ENCODE measurements at places on chromosomes 7 and 10.
A peak's percentile ranks its signal among the peaks of the same experiment; 100 is the strongest.

- peak; percentile 11 for DNase-seq
These were observed 5.7 kb downstream of the BLVRA start for GRCh38 chr7:43764039-43764761.

- DNase-seq: no peak
These were observed 10.9 kb upstream of the PTN start for GRCh38 chr7:137354396-137354795.

GRCh38 chr10:70622981-70623844, 20.7 kb upstream of the PRF1 start:
- DNase-seq: no peak

DNA sequence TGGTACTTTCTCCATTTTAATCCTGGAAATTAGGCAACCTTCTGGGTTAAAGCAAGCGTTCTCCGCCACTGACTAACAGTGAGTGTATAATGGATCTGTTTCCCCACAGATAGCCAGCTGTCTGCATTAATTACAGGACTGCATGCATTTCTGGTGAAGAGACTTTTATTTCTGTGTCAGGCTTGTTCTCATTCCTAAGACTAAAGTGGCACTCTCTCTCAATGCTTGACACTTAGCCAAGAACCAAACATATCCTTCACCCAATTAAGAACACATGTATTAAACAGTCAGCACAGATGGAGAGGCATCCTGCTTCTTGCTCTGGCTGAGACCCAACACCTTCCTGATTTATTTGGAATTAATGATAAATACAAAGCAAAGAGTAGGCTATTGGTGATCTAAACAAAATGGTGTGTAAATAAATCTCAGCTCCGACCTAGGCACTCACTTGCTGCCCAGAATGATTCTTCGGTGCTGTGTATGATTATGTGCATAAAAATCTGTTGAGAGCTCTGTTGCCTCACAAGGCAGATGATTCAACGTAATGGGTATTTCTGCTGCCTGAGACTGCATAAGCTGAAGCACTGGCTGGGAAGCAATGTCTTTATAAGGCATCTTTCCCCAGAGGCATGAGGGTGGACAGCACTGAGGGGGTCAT, 16.8 kb downstream of the CALU start:
- DNase-seq: no peak

- DNase-seq: no peak
These were observed 8.2 kb downstream of the PPP1R3C start for GRCh38 chr10:91624633-91625032.
